ENCODE measurements at places on chromosomes 16 and 17.

GRCh38 chr17:29434550-29434949, 44.4 kb downstream of the TAOK1 start:
- DNase-seq, result no peak

DNA sequence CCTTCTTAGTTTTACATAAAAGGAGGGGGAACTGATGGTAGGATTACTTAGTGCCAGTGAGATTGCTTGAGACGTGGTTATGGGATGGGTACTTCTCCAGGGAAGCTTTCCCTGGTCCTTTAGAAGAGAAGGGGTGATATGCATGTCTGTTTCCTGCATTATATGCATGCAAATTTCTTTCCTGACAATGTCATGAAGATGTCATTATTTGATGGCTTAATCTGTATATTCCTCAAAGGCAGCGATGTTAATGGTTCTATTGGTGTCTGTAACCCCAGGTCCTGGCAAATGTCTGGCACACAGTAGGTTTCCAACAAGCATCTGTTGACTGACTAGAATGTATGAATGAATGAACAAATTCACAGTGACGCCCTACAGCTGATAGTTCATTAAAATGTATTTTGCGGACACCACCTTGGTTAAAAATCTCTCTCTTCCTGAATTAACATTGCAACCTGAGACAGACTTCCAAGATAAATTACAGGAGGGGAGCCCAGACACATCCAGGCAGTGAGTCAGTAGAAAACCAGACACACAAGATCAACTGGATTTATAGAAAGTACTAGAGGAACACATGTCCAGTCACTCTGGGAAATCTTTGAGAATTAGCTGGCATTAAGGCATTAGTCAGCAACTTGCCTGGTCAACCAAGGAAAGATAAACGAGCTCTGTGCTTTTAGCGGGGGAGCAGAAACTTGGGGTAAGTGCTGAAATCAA, 293.4 kb downstream of the XYLT1 start:
- DNase-seq, result no peak

- DNase-seq, result no peak
Measured at GRCh38 chr16:47511882-47512281, 50.8 kb downstream of the PHKB start.

DNA sequence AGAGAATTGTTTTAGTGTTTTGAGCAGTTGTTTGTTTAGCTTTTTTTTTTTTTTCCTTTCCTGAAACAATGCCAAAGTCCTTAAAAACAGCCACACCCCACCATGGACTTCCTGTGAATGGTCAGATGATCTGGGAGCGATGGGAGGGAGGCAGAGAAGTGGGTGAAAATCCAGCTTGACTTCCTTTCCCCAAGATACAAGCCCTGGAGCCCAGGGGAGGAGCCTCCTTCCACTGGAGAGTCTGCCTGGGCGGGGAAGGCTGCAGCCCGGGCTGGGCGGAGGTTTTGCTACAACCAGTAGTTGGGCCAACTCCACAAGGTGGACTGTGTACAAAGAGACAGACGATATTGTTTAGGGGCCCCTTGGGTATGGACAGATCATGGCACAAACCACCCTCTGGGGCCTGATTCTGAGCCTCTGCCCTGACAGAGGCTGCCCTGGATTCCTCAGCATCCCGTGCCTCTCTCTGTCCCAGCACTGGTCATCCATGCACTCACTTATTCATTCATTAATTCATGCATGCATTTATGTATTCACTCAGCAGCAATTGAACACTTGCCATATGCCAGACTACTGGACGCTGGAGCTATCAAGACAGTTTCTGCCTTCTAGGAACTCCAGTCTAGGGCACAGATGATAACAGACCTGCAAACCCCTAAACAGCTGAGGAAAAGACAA, 29.8 kb downstream of the WSB1 start:
- DNase-seq, result no peak

DNA sequence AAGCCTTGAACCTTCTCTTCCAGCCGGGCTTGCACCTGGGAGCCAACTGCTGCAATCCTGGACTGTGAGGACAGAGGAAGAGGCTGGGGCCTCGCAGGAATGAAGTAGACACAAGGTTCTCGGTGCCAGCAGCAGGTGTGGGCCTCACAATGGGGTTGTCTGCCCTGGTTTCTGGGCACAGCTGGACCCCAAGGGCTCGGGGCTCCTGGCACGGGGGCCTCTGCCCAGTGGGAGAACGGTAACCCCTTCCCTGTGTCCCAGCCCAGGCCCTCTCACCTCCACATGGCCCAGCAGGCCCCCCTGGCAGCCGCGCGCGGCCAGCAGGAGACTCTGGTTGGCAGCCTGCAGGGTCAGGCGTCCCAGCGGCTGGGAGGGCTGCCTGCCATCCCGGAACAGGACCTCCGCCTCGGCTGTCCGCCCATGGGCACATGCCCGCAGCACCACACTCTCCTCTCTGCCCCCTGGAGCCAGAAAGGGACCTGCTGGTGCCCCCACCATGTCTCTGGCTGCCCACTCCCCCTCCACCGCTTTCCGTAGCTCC, 46.9 kb downstream of the RMI2 start:
- DNase-seq, result no peak

- DNase-seq, result no peak
Measured at GRCh38 chr17:73769479-73769878, 125.2 kb upstream of the SDK2 start.

GRCh38 chr16:68642047-68642435, 3.1 kb upstream of the CDH3 start:
- no peak for DNase-seq

DNA sequence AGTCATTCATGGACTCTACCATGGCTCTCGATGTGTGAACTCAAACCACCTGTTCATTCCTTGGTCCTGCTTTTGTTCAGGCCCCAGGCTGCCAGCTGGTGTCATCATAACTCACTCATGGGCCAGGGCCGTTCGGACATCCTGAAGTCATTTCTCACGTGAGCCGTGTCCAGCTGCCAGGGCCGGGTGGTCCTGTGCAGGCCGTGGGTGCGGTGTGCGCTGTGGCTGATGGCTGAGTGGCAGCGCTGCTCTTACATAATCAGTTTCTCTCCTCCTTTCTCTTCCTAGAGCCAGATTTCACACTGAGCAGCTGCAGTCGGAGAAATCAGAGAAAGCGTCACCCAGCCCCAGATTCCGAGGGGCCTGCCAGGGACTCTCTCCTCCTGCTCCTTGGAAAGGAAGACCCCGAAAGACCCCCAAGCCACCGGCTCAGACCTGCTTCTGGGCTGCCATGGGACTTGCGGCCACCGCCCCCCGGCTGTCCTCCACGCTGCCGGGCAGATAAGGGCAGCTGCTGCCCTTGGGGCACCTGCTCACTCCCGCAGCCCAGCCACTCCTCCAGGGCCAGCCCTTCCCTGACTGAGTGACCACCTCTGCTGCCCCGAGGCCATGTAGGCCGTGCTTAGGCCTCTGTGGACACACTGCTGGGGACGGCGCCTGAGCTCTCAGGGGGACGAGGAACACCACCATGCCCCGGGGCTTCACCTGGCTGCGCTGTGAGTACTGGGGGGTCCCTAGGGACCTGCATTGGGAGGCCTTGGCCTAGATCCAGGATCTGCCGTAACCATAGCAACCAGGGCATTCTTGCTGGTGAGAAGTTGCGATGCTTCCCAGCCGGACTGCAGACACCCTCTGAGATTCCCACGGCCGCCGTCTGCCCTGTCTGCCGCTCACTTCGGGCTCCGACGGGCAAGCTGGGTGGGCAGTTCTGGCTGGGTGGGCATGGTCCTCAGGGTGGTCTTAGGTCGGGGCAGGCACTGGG, at the start of gene IL34:
IL34 (plus strand) TSS at position 300 of the 982 bp plus-strand sequence; CDS start at position 689, 389 bp downstream.
- no peak for DNase-seq

DNA sequence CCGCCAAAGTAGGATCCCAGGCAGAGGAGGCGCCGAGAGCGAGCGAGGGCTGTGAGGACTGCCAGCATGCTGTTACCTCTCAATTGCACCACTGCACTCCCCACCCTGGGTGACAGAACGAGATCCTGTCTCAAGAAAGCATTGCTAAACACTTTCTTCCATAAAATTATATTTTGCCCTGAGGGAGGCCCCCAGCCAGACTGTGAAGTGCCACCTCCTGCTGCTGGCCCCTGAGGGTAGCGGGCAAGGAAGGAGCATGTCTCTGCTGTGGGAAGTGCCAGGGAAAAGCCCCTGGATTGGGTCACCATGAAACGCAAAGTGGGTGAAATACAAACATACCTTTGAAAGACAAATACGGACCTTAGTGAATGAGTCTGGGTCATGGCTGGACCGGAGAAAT, 78.0 kb upstream of the AMZ2 start:
- no peak for DNase-seq

GRCh38 chr17:45355087-45355486, 38.3 kb upstream of the MAP3K14 start:
- DNase-seq, result no peak
